SW 1271 (cell line): ENCODE measurements at places on chromosomes 5 and 9.

GRCh38 chr9:116979456-116979855, 292.4 kb downstream of the TRIM32 start:
- DNase-seq = no peak

GRCh38 chr9:78118742-78119473, 87.3 kb upstream of the GNAQ start:
- no peak for DNase-seq

GRCh38 chr5:155082401-155082800, 68.8 kb downstream of the KIF4B start:
- DNase-seq = peak; percentile 94

DNA sequence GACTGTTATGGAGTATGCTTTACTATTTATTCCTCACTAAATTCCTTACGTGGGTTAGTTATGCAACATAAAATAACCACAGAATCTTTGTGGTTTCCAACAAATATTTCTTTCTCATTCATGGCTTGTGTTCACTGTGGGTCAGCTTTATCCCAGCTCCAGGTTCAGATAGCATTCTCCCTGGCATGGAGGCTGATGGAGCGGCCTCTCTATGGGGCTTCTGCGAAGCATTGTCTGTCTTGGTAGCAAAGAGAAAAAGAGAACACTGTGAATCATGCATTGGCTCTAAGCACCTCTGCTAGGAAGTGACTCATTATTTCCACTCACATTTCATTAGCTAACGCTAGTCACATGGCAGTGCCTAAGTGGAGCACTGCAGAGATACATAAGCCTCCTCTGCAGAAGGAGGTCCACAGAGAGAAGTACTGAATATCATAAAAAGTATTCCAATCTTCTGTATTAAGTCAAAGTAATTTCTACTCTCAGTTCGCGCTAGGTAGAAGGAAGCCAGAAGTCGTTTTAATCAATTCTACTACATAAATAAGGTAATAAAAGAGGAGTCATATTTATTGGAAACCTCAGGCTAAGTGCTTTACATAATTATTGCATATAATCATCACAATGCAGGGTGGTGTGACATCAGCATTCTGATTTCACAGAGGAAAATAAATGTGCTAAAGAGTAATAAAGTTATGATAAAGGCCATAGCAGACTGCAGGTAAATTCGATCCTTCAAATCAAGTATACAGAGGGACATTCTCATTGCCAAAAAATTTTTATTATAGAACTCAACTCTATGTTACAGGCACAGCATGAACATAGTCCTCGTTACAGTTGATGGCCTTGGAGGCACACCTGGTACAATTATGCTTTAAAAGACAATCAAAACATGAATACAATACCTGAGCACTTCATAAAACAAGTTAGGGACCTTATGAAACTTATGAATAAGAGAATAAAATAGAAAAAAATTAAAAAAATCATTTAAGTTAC, 531.1 kb downstream of the CETN3 start:
- DNase-seq = peak; percentile 63

DNA sequence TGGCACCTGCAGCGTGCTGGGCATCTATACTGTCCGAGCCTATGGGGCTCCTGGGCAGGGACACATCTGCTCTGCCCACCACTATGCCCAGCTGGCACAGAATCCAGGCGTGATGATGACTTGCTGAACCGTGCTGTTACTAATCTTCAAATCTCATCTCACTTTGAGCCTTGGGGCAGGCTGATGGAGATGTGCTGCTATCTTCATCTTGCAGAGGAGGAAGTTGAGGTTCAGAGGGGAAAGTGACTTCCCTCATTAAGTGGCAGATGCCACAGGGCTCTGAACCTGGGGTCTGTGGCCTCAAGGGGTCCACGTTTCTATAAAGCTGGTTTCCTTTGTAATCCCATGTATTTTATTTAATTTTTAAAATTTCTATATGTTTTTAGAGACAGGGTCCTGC, 4.7 kb downstream of the SLC2A6 start:
- DNase-seq = no peak

GRCh38 chr5:83564069-83564749, 92.7 kb downstream of the VCAN start:
- DNase-seq = no peak

DNA sequence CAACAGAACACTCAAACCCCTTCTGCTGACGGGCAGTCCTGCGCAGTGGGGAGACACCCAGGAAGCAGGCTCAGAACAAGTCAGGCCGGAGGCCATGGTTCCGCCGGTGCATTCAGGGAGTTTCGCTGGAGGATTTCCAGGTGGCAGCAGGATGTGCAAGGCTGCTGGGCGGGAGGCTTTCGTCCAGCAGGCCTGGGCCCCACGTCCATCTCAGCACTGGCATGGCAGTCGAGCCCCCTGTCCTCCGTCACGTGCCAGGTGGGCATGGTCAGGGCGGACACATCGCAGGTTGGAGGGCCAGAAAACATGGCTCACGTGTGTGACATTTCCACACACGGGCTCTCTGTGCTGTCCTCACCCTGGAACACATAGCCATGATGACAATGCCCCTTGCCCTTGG, 299.9 kb upstream of the IRX2 start:
- DNase-seq = no peak
